ENCODE measurements at places on chromosomes 7 and 10.

DNA sequence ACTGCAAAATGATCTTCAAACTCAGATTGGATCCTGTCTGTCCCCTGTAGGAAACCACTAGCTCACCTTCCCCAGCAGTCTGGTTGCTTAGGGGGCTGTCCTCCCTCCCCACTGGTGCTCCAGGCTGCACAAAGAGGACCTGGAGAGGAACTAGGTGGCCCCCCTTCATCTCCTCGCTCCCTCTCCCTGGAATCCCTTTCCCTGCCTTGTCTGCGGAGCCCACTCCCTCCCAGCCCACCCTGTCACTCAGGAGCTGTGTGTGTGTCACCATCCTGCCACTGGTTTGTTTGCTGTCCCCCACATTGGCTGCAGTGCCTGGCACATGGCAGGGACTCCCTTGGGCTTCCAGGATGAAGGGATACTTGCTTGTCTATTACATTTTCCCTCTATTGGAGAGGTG lies 35.5 kb upstream of the ZMIZ2 start:
- DNase-seq: no peak

DNA sequence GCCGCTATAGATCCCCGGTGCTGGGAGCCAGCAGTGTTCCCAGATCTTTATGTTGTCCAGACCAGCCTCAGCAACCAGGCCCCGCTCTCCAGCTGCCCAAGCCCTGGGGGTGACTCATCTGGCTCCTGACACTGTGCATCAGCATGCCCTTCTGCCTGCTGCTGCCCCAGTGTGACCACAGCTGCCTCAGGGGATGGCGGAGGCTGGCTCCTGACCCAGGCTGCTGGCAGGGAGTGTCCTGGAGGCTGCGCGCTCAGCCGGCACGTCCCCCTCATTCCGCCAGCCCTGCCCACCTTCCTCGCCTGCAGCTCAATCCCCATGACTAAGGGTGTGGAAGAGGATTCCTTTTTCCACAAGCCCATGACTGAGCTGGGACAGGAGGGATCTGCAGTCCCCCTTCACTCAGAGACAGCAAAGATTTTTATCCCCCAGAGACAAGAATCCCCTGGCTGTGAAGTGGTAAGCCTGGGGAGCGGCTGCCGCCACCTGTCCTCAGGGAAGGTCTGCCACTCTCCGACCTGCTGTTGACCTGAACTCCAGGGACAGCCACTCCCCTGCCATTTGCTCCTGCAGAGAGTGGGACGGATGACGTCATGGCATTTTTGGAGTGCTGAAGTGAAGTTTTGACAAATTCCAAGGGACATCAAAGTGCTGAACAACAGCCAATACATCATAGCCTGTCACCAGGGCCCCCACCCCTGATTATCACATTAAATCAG lies 182.8 kb upstream of the BMPER start:
- DNase-seq: no peak

- peak; percentile 82 for DNase-seq
Measured at GRCh38 chr7:64045301-64046040, at the start of gene ZNF727. ZNF727 (plus strand) TSS chr7:64045434; CDS start chr7:64045622, 188 bp downstream.

DNA sequence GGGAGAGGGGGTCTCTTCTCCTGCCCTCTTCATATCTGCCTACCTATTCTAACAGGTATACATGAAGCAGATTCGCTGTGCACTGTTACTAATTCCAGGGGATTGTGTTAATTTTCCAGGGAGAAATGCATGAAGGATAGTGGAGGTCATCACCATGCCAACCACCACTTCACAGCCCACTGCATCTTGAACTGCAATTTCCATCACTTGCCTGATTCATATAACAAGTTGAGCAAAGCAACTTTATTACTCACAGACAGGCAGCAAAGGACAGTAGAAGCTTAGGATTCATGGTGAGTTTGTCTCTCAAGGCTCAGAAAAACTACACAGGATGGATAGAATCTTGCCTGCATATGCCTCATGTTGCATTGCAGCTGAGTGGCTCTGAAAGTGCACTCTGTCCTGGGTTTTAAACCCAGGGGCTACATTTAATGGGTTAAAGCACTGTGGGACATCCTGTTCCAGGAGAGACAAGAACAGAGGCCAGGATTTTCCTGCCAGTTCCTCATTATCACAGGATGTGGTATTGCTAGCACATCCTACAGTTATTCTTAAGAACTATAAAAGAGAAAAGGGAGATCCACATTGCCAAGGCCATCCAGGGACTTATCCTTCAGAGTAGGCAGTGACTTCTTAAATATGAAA lies 136.9 kb upstream of the PRSS1 start:
- no peak for DNase-seq
